ENCODE measurements at places on chromosomes 5 and 9.

GRCh38 chr9:123471843-123472570 lies 116.0 kb downstream of the CRB2 start:
- DNase-seq, result no peak

DNA sequence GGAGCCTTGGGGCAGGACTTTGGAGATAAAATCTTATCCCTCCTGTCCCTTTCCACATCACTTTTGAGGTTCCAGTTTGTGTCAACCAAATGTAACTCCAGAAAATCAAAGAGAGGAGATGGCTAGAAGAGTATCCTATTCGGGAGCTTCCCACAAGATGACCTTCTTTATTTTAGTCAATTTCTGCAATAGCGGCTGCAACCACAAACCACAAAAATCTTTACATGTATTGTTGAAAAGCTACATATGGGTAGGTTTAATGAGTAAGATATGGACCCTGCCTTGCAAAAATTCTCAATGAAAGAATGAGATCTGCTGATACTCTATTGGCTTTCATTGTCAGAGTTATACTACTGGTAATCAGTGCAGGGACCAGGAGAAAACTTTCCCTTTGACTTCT lies 92.2 kb upstream of the MAMDC2 start:
- peak; percentile 81 for DNase-seq

DNA sequence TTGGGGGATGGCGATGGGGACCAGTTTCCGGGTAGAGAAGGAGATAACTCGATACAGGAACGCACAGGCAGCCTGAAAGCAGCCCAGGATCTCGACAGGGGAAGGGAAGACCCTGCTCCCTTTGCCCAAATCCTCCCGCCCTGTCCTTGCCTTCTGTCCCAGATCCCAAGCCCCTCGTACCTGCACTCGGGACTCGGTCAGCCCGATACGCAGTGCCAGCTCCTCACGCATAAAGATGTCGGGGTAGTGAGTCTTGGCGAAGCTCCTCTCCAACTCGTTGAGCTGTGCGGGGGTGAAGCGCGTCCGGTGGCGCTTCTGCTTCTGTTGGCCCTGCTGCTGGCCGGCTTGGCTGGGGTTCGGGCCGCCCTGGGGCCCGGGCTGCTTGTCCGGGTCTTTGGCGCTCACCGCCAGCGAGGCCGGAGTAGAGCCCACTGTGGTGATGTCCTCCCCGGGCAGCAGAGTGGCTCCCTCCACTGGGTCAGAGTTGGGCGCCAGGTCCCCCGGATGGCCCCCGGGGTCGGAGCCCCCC lies 1.8 kb downstream of the OTP start:
- no peak for DNase-seq

- DNase-seq, result no peak
Observed at GRCh38 chr5:139023286-139023685, 148.2 kb upstream of the LRRTM2 start.

DNA sequence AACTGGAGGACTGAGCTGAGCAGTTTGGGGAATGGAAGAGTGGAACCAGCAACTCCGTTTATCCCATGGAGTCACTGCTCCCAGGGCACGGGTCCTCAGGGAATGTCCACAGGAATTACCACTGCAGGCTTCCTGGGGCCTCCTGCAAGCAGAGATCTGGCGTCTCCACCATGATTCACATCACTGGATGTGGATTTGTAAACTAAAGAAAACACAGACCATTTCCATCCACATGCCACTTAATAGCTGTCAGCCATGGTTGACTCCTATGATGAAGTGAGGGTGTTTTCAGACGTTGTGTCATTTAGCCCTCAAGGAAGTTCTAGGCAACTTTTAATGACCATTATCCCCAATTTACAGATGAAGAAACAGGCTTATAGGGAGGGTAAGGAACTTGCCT lies 30.2 kb downstream of the SNCAIP start:
- no peak for DNase-seq

- DNase-seq, result peak; percentile 99
Observed at GRCh38 chr9:5509573-5509972, 758 bp upstream of the PDCD1LG2 start.

DNA sequence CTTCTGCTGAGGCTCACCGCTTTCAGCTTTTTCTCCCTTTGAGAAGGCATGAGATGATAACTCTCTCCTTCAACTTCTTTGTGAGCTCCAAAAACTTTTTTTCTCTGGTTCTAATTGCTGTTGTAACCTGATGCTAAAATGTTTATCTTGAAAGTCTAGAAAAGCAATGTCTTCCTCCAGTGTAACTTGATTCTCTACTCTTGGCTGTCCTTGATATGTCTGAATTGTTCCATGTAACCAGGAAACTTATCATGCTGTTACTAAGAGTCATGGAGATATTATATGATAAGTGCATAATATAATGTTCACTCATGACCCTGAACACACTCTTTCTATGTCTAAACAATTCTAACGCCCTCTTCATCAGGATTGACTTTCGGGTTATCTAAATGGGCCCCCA lies 128.0 kb upstream of the ABCA1 start:
- DNase-seq, result no peak

DNA sequence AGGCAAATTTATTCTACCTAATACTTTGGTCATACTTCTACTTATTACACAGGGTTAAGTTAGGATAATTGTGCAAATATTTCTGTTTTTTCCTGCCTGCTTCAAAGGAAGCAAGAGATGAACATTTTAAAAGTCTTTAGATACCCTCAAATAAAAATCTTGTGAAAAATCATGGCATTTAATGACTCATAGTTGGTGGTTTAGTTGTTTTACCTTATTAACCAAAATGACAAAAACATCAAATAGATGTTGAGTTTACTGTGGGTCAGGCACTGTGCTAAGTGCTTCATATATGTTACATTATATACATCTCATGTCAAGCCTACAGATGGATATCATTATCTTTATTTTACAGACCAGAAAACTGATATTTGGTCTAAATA lies 54.4 kb downstream of the ZNF474 start:
- DNase-seq, result no peak

DNA sequence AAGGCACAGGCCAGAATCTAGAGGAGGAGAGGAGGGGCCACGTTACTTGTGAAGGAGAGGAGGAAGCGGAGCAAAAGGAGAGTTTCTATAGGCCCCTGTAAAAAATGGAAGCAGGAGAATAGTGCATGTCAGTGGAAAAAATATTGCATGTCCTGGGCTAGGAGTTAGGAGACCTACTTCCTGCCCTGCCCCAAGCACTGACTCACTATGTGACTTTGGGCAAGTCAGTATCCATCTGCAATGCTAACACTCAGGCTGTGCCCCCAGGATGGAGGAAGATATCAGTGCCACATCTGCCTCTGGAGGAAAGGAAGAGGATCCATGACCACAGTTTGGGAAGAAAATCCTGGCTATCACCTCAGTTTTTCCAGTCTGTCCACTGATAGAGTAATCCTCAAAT lies 7.0 kb downstream of the PIGO start:
- no peak for DNase-seq

DNA sequence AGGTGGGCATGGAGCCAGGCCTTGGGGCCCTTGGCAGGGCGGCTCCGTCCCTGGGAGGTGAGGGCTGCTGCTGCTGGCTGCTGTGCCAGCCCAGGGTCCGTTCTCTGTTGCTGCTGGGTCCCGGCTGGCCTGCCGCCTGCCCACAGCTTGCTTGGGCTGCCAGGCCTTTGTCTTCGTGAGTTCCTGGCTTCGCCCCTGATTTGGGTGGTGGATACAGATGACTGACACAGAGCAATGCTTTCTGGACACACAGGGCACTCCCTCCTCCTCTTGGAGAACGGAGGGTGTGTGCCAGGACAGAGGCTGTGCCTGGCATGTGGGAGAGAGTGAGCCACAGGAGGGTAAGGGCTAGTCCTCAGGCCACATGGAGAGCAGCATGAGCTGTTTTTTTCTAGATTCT lies 166.1 kb downstream of the MACROH2A1 start:
- no peak for DNase-seq
